ENCODE measurements at places on chromosomes 12 and 14.
A peak's percentile ranks its signal among the peaks of the same experiment; 100 is the strongest.

DNA sequence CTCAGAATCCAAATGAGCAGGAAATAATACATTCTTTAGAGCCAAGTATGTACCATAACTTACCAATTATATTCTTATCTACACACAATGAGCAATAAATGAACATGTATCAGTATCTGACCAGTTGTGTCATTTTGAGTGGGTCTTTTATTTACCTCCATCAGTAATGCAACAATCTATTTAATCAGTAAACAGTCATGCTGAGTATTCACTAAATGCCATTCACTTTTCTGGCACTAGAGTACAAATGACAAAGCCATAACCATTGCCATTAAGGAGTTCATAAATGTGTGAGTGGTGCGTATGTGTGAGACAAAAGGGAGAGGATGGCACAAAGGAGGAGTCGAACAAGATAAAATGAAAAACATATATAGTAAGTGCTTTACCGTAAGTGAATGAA lies 1.5 kb upstream of the STRAP start:
- DNase-seq = no peak

DNA sequence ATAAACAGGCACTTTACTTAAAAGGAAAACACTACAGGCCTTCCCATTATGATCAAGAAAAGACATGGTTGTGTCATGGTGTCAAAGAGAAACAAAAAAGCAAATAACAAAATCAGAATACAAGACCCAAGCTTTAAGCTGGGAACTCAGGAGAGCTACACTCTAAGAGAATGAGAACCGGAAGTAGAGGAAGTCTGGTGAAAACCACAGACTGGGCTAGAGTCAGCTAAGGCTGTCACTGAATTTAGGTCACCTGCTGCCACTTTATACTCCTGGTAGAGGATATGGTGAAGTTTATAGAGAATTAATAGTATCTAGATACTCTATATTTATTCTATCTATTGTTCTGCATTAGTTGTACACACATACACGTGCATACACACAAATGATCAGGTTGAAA lies 971.7 kb downstream of the FLRT2 start:
- DNase-seq = peak; percentile 23

GRCh38 chr14:51328064-51328771 lies 88.2 kb downstream of the TMX1 start:
- no peak for DNase-seq

- DNase-seq = no peak
These were observed 237.1 kb downstream of the MED13L start for GRCh38 chr12:116040402-116040801.

- peak; percentile 26 for DNase-seq
These were observed 11.8 kb upstream of the KSR2 start for GRCh38 chr12:117980616-117981015.

GRCh38 chr14:64733321-64733720 lies 29.1 kb downstream of the PLEKHG3 start:
- DNase-seq = no peak

DNA sequence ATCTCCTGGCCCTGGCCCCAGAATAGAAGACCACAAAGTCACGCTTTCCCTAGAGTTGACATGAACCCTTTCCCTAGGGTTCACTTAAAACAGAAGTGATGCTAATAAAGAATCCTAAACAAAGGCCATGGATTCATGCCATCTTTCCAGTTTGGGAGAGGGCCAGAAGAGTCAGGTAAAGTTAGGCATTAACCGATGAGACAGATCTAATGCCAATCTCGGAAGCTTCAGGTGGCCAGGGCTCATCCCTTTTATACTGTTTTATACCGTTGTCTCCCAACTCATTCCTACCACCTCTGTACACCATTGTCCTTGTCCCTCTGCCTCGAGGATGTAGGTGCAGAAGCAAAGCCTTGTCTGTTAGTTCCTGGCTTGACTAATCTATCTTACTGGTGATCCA lies 22.8 kb upstream of the ACTR10 start:
- no peak for DNase-seq

GRCh38 chr12:114671443-114672411 lies 12.2 kb downstream of the TBX3 start:
- no peak for DNase-seq

- no peak for DNase-seq
These were observed 118.6 kb upstream of the SYT1 start for GRCh38 chr12:78746001-78746400.

GRCh38 chr12:52046859-52047258 lies 4.4 kb upstream of the NR4A1 start:
- no peak for DNase-seq

GRCh38 chr12:110742096-110742717 lies 484 bp downstream of the PPP1CC start:
- peak; percentile 59 for DNase-seq

DNA sequence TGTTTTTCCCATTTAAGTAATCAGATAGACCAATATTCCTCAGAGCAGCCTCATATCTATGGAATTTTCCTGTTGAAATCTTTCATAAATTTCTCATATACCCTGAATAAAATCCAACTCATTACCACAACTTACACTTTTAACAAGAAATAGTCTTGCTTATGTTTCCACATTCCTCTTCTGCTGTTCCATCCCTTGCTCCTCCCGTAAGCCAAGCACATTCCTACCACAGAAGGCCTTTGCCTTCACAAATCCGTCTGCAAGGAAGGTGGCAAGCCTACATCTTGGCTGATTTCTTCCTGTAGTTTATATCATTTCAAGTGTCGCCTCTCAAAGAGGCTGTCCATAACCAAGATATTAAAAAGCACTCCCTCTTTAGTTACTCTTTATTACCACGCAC lies 127.7 kb downstream of the C12orf50 start:
- no peak for DNase-seq

- no peak for DNase-seq
These were observed 17.1 kb downstream of the LUM start for GRCh38 chr12:91094032-91094662.

- DNase-seq = no peak
These were observed 60.9 kb upstream of the FUT8 start for GRCh38 chr14:65351493-65352194.

DNA sequence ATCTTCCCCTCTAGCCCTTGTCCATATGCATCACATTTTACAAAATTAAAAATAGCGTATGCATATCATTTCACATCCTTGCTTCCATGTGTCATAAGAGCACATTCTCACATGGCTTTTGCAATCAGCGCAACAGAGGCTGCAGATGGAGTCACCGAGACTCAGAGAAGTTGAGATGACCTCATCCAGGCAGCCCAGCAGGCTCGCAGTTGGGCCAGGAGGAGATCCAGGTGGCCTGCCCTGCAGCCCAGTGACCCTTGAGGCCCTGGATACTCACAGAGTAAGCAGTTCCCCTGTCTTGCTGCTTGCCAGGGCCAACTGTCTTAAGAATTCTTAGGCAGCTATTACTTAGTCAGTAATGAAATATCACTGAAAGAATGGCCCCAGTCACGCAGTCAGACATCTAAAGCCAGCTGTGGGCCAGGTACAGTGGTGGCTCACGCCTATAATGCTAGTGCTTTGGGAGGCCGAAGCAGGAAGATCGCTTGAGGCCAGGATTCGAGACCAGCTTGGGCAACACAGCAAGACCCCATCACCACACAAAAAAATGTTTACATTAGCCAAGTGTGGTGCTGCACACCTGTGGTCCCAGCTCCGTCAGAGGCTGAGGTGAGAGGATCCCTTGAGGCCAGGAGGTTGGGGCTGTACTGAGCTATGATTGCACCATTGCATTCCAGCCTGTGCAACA lies 9.1 kb downstream of the CAMKK2 start:
- DNase-seq = peak; percentile 35

DNA sequence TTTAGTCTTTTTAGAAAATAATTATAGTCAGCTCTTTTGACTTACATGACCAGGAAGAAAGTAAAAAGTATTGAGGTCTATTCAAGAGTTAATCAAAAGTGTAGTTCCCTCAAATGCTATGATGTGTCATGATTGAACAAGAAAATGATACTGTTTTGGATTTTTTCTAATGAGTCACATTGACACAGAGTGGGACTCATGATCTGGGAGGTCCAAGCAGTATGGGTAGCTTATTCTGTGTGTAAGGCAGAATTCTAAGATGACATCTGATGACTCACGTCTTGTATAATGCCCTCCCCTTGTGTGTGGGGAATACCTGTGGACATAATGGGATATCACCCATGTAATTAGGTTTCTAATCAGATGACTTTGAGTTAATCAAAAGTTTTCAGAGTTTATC lies 178.1 kb upstream of the DDHD1 start:
- DNase-seq = no peak

DNA sequence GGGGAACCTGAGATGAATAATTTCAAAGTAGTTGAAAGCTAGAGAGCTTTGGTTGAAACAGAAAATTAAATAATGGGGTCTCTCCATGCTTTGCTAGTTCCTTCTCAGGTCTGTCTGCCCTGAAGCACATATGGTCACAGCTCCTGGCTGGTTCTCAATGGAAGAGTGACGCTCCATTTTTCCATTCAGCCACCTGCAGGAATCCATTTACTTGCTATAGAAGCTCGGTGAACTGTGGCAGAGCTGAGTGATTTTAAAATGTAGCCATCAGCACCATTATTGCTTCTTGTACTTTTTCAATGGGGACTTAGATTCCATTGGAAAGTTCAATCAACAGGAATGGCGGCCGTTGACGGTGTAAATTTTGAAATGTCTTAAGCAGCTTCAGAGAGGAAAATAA lies 525.2 kb downstream of the GLT1D1 start:
- DNase-seq = no peak

GRCh38 chr14:21825149-21825743 lies 151.6 kb upstream of the OR4E1 start:
- DNase-seq = peak; percentile 66

- DNase-seq = no peak
These were observed 41.1 kb downstream of the GNG2 start for GRCh38 chr14:51901475-51902024.

DNA sequence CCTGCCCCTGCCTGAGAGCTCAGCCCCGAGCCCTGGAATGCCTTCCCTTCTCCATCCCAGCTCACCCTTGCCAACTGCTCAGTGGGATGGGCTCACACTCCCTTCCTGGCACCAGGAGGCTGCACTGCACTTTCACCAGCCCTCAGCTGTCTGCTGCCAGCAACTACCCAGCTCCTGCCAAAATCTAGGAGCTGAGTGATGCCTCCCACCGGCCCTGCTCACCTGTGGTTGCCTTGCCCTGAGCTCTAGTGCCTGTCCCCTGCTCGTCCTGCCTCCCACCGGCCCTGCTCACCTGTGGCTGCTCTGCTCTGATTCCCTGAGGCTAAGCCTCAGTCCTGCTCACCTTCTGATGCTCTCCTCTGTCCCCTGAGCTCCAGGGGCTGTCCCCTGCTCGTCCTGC lies 119.8 kb downstream of the TMEM121 start:
- DNase-seq = no peak

DNA sequence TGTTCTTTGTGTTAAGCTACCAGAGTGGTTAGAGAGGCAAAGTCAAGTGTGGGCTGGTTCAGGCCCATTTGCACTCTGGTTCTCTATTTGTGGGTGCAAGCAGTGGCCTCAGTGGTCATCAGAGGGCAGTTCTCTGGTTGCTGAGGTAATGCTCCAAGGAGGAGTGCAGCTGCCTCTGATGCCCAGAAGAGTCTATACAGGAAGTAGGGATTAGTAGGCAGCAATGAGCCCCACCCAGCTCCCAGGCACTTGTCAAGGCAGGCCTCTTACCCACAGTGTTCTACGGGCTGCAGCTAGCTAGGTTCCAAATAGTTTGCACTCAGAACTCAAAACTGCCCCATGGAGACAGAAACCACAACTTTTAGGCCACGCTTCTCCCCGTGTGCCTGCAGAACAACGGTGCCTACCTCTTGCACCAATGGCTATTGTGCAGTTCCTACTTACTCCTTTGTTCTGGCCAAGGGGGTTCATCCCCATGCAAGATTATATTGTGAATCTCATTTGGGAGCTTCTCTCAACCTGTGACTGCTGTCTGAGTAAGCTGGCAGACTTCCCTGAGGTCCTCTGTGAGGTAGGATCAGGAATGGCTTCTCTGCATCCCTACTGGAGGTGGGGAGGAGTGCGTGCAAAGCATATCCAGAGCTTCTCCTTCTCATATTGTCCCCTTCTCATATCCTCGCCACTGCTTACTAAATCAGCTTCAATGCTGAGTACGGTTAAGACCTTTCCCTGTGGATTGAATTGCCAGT lies 410.3 kb upstream of the LMO3 start:
- DNase-seq = no peak

GRCh38 chr12:33617218-33617617 lies 177.6 kb upstream of the SYT10 start:
- no peak for DNase-seq

DNA sequence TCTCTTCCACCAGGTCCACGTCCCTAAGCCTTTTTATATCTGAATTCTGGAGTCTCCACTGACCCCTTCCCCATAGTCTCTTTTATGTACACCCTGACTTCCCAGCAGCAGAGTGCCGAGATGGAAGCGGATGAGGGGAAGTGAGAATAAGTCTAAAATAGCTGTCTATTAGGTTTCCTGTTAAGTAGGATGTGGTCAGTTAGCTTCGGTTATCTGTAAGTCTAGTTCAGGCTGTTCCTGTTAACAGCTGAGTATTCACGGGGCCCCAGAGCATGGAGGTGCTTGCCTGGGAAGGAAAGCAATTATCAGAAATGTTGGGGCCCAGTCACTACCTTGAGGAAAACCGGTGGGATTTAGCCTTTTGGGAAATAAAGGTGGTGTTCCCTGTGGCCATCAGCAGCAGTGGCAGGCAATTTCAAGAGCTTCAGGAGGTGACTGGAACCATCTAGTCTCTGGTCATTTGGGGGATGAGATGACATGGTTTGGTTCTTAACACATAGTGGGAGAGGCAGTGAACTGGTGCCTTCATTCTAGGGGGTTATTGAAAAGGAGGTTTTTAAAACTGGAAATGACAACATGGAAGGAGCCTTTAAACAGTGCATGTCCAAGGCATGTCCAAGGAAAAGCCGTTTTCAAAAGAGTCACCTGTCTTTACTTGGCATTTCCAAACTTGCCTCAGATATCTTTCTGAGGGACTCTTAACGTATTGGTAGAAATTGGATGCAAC lies 21.8 kb downstream of the CHST11 start:
- DNase-seq = peak; percentile 94

- DNase-seq = peak; percentile 26
These were observed 487 bp upstream of the MGST1 start for GRCh38 chr12:16346958-16347357.

DNA sequence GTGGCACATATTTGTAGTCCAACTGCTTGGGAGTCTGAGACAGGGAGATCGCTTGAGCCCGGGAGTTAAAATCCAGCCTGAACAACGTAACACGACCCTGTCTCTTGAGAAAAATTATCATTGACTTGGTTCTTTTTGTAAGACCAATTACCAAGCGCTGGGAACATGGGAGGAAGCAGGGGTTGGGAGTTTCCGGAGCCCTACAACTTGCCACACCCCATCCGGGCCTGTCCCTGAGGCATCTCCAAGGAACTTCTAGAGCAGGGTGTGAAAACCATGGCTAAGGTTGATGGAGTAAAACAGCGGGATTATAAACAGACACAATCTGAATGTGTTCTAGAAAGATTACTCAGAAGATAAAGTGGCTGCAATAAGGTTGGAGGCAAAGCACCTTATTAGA lies 10.3 kb downstream of the PLXNC1 start:
- DNase-seq = no peak

- DNase-seq = peak; percentile 70
These were observed 578 bp downstream of the DCAF5 start for GRCh38 chr14:69152181-69152901.

- DNase-seq = no peak
These were observed 1613.4 kb upstream of the SEL1L start for GRCh38 chr14:83147006-83147405.

Measured in NB4 (cell line).